ENCODE measurements at places on chromosomes 7 and 10.

DNA sequence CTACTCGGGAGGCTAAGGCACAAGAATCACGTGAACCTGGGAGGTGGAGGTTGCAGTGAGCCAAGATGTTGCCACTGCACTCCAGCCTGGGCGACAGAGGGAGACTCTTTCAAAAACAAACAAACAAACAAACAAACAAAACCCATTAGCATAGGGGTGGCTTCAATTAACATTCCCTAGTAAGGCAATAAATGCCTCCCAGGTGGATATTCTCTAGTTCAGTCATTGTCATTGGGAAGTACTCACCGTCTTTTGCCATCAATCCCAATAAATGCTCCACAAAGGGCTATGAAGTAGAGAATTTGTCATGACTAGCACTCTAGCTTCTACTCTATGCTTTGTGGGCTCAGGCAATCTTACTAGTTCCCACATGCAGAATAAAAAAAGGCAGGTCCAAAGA lies 11.7 kb upstream of the TMEM254 start:
- DNase-seq, result no peak

DNA sequence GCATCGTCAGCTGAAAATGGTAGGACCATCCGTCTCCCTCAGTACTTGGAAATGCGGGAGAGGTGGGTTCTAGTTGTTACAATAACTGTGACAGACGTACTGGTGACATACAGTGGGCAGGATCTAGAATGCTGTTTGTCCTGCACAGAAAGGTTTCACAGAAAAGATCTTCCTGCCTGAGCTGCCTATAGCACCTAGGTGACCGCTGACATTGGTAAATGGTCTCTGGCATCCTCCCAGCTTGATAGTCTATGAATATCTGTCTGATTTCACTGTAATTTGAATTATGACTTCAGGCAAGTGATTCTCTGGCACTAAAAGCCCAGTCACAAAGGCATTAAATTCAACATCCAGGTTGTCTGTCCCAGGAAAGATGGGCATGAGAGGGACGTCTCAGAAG lies 38.2 kb upstream of the CCDC3 start:
- no peak for DNase-seq

DNA sequence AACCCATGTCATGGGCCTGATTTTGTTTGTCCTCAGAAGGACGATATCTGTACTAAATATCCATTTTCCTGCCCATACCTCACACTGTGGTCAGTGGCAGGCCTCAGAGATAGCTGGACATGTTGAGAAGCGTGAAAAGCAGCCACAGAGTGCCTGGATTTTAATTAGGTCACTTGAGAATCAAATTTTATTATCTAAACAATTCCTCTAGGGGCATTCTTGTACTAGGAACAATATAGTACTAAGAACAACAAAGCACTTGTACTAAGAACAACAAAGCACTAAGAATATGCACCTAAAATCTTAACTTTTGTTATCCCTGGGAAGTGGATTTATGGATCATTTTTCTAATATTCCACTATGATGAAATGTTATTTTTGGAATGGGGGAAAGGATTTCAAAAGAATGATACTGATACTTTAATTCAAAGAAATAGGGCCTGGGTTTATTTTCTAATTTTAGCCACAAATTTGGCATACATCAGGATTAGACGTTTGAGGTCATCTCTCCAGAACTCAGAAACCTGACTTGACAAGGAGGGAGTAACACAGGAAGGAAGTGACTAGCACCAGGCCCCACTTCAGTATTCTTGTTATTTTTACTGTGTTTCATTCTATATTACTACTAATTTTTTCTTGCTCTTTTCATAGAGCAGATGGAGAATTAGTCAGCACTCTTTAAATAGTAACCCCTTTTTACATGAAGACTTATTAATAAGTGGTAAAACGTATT lies 112.2 kb downstream of the EXOC4 start:
- no peak for DNase-seq

- DNase-seq, result no peak
Observed at GRCh38 chr7:139116999-139117398, 7.5 kb upstream of the ZC3HAV1 start.

- no peak for DNase-seq
Observed at GRCh38 chr10:132407243-132407746, 10.3 kb downstream of the PWWP2B start.

DNA sequence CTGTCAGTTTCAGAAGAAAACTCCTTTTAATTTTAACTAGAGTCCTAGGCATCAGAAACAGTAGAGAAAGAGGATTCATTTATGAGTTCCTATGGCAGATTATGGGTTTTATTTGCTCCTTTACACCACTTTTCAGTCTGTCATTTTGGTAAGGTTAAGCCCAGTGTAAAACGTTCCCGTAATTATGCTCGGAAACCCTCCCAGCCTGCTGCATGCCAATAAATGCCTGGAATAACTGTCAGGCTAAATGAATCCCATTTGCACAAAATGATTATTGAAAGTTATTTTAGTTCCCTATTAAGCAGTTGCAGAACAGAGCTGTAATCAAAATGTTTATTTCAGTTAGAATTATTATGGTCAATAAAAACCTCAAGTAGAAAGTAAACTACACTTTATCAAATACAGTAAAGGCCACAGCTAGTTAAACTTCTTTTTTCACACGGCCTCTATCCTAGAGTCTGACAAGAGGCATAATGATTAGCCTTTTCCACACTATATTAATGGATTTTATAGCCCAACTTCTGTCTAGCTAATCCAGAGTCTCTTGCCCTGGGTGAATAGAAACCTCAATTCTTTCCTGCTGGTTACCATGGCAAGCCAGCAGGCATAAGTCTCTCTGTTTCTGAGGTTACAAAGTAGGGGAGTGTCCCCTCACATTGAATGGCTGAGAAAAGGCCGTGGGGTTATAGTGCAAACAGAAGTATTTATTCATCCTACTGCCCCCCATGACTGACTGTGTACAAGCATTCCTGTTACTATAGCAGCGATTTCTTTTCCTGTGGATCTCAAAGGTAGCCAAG lies 80.8 kb upstream of the NPVF start:
- no peak for DNase-seq

DNA sequence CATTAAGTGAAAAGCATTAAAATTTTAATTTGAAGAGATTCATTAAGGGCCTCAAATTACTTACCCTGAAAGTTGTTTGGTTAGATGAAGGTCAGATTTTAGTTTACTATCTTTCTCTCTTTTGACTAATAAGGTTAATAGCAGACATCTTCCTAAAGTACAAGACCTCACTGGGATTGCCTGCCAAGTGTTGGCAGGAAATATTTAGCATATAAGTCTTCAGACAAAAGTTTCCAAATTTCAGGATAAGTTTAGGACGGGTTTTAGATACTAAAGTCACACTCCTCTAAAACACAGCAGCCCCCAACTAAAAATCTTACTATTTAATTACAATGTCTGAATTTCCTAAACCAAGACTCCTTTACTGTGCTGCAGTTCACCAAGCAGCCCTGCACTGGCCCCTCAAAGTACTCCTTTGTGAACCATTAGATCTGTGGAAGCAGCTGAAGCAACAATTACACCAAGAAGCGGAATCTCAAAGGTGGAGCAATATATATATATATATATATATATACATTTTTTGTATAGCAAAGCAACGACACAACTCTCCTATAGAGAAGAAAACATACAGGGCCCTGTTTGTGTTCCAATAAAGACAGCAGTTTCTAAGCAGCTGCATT lies 91.2 kb upstream of the KCNIP2 start:
- no peak for DNase-seq

- DNase-seq, result no peak
Observed at GRCh38 chr7:140165422-140165821, 11.4 kb downstream of the KDM7A start.

DNA sequence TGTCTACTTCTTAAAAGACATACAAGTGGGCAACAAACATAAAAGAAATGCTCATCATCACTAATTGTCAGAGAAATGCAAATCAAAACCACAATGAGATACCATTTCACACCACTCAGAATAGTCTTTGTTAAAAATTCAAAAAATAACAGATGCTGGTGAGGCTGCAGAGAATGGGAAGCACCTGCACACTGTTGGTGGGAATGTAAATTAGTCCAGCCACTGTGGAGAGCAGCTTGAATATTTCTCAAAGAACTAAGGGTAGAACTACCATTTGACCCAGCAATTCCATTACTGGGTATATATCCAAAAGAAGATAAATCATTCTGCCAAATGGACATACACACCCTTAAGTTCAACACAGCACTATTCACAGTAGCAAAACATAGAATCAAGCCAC lies 61.8 kb upstream of the STEAP1 start:
- no peak for DNase-seq

- DNase-seq, result no peak
Observed at GRCh38 chr10:78277314-78278057, 243.8 kb downstream of the RPS24 start.

- DNase-seq, result peak; percentile 75
Observed at GRCh38 chr7:128867842-128868623, 5.4 kb downstream of the ATP6V1F start.

DNA sequence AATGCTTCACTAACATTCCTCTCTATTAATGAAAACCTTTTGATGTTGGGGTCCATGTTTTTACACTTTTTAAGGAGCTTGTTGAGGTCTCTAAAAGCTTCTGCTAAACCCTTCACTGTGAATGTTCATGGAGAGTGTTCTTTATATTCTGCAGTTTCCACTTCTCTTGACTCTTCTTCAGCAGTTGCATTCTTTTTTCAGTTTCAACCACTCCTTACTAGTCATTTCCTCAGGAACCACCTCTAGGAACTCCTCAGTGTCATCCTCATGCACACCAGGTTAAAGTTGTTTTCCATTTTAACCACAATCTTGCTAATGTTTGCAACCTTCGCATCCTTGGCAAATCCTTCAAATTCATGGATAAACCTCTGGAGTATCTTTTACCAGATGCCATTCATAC lies 821.6 kb downstream of the ANKRD7 start:
- no peak for DNase-seq

DNA sequence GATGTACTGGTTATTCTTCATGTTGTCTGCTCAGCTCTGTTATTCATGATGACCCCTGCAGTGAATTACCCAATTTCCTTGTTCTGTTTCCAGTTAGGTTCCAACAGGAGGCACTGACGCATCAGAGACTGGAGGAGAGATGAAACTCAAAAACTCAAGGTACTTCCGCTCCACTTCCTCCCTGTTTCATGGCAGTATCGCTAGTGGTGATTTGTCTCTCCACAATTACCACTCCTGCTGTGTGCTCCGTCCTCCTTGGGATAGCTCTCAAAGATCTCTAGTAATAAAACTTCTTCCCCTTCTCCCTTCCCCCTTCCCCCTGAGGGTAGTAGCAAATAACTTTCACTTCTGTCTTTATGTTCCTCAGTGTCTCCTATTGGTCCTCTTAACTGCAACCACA lies 107.4 kb upstream of the ABCB5 start:
- DNase-seq, result no peak

- DNase-seq, result no peak
Observed at GRCh38 chr10:114151486-114151885, 22.5 kb downstream of the CCDC186 start.

Data from NCI-H524 treated with DMSO at 0.1 percent for 48 hours (cell line).